CD8-positive, alpha-beta memory T cell (primary cell): ENCODE measurements at places on chromosomes 16 and 17.

DNA sequence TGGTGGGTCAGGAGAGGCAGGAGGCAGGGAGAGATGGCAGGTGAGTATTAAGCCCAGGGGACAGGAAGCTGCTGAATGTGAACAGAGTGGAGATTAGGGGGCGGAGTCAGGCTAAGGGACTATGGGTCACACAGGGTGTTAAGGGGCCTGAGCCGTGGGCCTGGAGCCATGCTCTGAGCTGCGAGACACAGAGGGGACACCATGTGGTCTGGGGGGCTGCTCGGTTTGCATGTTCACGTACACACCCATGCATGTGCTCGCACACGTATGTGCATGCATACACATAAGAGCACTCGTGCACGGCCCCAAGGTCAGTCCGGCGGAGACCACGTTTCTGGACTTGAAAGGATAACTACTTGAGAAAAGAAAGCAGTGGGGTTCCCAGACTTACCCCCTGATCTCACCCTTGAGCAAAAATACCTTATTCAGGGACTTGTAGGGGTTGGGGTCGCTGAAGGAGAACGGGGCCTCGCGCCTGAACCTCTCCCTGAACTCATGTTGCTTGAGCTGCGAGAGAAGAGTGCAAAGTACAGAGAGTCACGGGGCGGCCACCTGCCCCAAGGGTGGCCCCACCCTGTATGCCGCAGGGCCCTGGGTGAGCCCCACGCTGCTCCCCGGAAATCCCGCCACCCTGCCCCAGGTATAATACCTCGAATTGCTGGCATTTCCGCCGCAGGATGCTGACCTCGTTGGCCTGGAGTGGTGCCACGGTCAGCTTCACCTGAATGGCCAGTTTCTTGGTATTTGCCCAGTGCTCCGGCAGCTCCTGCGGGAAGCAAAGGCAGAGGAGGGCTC is 50.8 kb downstream of the DNAH17 start:
- no peak for DNase-seq

DNA sequence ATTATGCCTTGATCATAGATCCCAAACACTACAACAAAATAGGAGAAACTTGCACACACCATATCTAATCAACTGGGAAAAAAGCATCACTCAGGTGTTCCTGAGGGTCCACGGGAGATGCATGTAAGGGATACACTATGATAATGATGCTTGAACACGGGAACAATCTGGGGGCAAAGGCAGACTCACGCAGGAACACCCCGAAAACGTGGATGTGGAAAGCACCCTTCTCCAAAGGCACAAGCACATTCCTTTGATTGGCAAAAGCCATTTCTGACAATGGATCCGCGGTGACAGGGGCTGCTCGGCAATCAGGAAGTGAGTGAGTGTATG is 1.3 kb downstream of the ZNF652 start:
- DNase-seq, result no peak

DNA sequence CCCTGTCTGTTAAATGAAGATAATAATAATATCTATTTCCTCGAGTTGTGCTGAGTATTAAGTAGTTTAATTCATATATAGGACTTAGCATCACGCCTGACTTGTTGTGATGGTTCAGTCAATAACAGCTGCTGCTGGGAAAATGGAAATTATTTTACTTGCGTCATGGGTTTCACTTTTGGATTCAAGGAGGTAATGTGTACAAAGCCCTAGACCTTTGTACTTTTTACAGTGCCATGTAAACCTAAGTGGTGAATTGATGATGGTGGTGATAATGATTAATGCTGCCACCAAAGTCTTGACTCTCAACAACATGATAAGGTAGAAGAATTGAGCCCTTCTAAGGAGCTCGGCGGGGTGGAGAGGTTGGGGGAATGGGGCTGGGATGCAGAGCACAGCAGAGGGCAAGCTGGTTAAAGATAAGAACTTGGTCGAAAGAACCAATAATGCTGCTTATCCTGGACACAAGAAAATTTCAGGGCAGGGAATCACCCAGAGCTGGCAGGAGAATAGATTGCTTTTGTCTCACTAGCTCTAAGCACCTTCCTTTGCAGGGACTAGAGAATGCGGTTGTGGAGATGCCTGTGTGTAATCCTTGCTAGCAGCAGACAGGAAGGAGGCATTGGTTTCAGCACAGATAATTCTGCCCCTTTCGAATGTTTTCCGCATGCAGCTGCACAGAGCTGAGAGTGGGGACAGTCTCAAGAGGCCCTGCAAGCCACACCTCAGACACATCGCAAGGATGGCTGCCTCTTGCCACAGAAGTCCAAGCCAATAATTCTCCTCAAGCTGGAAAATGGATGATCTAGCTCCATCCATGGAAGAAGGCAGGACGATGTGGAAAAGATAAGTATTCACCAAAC is 187.1 kb downstream of the TMEM114 start:
- DNase-seq, result no peak

- DNase-seq, result no peak
Measured at GRCh38 chr16:47727131-47727530, 266.0 kb downstream of the PHKB start.

DNA sequence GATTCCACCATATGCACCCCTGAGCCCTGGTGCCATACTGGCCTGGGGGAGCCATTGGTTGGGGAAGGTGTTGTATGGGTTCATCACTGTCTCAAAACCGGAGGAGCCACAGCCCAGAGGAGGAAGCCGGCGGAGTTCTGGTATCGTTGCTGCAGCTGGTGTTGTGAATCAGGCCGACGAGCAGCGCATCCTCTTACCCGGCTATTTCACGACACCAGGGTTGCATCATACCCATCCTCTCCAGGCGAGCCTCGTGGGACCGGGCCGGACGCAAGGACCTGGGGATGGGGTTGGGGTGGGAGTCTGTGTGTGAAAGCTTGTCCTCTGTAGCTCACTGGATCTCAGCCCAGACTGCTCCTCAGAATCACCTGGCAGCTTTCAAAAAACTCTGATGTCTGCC is 6.6 kb upstream of the SLC12A3 start:
- DNase-seq, result no peak

- DNase-seq, result no peak
Measured at GRCh38 chr17:33171931-33172330, 121.2 kb downstream of the ASIC2 start.

GRCh38 chr16:26992666-26993349 is 73.9 kb upstream of the C16orf82 start:
- no peak for DNase-seq

- DNase-seq, result no peak
Measured at GRCh38 chr16:85845266-85845665, 45.8 kb downstream of the COX4I1 start.

DNA sequence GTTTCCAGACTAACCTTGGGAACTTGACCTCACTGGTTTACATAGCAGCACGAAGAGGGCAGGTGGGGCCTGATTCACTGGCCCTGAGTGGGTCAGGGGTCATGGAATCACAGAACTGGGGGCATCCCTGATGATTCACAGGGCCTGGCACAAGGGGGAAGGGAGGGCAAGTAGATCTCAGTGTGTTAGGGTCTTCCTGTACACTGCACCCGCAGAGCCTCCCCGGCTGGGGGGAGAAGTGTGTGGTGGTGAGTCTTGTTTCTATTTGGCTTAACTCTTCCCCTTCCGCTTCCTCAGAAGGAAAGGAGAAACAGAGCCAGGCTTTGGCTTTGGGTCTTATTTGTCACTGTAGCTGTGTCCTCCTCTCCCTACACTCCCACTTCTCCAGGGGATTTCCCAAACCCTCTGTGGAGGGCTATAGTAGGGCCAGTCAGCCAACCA is 3.7 kb downstream of the STARD3 start:
- DNase-seq, result no peak

DNA sequence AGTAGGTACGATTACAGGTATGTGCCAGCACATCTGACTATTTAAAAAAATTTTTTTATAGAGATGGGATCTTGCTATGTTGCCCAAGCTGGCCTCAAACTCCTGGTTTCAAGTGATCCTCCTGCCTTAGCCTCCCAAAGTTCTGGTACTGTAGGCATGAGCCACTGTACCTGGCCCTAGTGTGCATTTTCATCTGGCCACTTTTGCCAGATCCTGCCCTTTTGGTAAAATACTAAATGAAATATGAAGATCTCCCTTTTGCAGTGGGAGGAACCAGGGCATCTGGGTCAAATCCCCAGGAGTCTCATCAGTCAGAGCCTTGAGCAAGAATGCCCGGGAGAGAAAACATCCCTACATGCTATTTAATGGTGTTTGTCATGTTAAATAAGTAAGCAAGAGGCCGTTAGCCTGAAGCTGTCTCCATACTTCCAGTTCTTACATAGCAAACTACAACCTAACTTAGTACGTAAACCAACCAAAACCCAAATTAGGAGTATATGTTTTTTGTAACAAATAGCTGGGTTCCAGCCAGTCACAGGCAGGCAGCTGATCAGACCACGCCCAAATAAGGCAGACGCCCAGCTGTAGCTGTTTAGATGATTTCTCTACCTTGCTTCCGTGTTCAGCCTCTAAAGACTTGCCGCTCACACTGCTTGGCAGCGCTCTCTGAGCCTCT is 46.5 kb upstream of the CLEC18A start:
- DNase-seq, result no peak

DNA sequence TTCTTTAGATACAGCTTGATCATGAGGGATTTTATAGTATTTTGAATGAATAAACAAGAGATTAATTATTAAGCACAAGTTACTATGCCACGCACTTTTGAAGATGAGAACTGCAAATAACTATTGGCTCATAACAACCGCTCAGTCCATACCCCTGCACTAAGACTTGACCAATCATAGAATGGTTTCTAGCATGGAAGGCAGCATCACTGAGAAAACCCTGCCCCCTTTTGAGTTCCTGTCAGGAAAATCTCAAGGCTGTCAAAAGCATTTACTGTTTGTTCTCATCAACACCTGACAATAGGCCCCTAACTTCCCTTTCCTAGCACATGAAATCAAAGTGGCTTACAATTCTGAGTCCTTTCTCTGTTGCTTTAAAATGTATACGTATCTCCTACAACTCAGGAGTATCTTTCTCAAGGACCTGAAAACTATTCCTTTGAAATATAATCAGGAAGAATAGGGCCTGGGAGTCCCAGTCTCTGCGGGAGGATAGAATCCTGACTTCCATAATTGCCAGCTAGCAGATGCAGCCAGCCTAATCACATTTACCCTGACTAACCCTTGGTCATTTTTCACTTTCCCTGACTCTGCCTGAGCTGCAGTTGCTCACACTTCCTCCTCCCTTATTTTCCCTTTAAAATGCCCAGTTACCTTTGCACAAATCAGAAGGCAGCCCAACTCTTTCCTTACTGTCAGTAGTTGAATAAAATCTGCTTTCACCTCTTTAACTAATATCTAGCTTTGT is 9.1 kb upstream of the MMD start:
- DNase-seq, result no peak

GRCh38 chr16:48946686-48947370 is 334.8 kb downstream of the CBLN1 start:
- no peak for DNase-seq

GRCh38 chr17:57834146-57834741 is 15.6 kb downstream of the MRPS23 start:
- no peak for DNase-seq

DNA sequence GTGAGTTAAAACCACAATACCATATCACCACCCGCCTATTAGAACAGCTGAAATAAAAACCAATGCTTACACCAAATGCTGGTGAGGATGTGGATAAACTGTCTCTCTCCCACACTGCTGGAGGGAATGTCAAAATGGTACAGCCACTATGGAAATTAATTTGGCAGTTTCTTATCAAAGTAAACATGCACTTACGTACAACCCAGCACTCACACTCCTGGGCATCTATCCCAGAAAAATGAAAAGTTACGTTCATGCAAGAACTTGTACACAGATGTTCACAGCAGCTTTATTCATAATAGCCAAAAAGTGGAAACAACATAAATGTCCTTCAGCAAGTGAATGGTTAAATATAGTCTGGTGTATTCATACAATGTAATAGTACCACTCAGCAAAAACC is 173.2 kb upstream of the MYOCD start:
- no peak for DNase-seq

DNA sequence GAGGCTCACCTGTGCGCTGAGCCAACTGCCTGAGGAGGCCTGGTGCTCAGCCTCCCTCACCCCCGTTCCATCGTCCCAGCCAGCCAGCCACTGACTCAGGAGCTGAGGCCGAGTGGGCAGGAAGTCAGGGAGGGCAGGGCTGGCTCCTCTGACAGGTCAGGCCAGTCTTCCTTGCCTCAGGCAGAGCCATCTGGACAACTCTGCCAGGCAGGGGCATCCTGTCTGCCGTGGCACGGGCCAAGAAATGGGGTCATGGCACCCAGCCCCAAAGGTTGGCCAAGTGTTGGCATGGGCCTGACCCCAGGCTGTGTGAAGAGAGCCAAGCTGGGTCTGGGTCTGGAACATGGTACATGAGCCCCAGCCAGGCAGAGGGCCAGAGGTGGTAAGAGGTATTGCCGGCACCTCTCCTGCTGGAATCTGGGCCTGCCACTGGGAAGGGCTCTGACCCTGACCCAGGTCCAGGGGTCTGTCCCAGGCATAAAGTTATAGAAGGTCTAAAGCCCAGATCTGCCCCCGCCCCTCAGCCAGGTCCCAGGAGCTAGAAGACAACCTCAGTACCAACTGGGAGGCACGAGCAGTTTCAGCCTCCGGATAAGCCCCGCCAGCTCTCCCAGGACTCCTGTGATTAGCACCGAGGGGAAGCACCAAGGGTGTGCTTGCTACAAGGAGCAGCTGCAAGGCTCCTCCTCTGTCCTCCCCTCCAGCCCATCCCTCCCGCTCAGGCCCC is 2.5 kb upstream of the VASN start:
- no peak for DNase-seq

GRCh38 chr16:12703935-12704334 is 99.8 kb downstream of the CPPED1 start:
- DNase-seq, result no peak

DNA sequence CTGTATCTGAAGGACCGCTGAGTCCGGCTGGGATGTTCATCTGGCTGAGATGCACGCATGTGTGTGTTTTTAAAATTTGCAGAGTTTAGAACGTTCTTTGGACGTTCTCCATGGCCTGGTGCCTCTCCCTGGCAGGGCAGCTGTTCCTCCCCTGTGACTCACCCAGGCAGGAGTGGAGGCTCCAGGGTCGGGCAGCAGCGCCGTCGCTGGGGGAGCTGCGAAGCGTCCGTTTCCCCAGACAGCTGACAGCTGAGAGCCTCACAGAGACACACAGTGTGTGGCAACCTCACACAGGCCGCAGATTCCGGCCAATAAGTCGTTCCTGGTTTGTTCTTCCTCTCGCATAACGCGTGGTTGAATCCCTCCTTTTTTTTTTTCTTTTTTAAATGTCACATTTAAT is 80.6 kb downstream of the OR1D5 start:
- DNase-seq, result no peak

GRCh38 chr16:68395167-68395786 is 53.0 kb downstream of the SMPD3 start:
- DNase-seq, result no peak

- DNase-seq, result no peak
Measured at GRCh38 chr17:48310748-48311213, 119.2 kb downstream of the SKAP1 start.
